ENCODE measurements at places on chromosomes 1 and 21. TPM values are rescaled to one million over a fixed set of nuclear protein-coding genes. Genes with fewer than 3 reads are reported as not detected.
A peak's percentile ranks its signal among the peaks of the same experiment; 100 is the strongest.

DNA sequence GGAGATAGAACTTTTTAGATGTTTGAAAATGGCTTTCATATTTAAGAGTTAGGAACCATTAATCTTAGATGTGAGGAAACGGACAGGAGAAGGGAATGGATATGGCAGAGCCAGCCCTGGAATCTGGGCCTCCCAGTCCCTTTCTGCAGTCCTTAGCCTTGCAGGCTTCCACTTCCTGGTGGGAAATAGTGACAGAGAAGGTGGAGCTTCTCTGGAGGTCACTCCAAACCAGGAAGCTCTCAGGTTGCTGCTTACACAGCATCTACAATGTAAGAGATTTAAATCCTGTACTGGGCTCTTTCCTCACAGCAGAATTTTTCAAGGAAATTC is 2.5 kb downstream of the S100A11 start:
- DNase-seq: no peak

DNA sequence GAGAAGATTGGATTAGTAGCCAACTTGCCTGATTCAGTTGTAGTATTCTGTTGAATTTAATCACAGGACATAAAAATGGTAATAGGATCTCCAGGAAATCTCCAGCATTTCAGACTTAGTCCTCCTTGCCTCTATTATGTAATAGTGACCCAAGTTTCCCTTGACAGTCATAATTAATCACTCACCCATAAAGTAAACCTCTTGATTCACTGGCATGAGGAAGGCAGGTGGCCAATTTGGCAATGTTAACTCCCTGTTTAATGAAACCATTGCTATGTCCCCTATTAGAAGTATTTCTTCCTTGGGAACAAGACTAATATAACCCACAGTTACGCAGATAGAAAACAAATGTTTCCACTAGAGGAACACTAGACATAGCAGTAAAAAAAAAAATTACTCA is 604.8 kb upstream of the CXADR start:
- no peak for DNase-seq

- DNase-seq: no peak
Observed at GRCh38 chr1:92482665-92483609, 3.8 kb downstream of the GFI1 start.

DNA sequence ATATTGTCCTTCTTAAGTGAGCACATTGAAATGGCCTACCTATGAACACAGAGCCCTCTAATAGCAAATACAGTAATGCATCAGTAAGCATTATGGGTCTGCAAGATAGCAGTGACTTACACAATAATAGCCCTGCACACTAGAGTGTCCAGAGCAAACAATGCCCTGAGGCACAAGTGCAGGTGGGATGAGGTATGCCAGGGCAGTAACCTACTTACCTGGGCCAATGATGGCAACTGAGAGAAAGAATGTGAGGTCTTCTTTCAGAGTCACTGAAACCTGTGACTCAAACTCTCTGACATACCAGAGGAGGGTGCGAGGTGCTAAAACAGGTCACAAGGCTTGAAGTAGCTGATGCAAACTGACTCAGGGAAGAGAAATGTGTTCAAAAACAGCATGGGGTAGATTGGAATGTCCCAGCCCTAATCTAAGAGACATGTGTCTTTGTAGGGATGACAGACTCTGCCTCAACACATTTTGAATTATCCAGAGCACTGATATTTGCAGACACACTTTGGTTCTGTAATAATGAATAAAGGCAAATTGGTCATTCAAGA is 168.5 kb upstream of the RUNX1 start:
- DNase-seq: no peak

DNA sequence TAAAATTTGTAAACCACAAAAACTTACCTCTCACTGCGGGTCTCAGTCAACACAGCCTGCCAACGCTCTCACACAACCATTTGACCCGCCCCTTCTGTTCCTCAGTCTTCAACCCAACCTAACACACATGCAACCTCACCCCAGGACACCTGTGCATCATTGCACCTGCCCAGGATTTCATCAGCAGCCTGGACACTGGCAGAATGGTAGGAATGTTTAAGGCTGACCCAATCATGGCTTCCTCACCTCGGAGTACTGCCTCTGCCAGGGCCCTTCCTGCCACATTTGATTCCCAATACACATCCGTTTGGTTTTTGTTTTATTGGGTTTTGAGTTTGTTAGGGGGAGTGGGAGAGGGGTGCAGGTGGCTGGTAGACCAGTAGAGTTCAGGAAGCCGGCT is 40.7 kb downstream of the TOMM20 start:
- DNase-seq: no peak

DNA sequence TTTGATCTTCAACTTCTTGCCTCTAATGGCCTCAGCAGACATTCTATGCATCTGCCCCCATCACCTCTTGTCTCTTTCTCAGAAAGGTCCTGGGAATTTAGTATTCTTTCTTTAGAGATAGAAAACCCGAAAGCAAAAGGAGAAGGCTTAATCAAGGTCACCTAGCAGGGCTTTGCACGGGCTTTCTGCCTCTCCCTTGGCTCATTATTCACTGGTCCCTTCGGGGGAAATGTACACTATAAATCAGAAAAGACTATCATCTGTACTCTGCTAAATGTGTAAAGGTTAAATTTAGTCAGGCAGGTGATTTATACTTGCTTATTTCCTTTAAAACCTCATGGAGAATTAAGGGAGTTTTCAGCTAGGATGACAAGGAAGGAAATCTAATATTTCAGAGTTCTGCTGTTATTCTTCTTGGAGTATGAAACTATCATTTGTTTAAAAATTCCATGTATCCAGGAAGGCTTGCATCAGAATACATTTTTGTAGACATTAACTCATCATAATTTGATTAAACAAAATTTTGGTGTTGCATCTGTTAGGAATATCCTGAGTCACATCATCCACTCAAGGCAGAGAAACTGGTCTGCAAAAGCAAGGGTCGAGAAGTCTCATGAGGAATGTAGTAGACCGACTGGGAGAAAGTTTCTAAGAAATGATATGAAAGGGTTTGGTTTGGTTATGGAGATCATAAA is 124.6 kb downstream of the GABPA start:
- no peak for DNase-seq

DNA sequence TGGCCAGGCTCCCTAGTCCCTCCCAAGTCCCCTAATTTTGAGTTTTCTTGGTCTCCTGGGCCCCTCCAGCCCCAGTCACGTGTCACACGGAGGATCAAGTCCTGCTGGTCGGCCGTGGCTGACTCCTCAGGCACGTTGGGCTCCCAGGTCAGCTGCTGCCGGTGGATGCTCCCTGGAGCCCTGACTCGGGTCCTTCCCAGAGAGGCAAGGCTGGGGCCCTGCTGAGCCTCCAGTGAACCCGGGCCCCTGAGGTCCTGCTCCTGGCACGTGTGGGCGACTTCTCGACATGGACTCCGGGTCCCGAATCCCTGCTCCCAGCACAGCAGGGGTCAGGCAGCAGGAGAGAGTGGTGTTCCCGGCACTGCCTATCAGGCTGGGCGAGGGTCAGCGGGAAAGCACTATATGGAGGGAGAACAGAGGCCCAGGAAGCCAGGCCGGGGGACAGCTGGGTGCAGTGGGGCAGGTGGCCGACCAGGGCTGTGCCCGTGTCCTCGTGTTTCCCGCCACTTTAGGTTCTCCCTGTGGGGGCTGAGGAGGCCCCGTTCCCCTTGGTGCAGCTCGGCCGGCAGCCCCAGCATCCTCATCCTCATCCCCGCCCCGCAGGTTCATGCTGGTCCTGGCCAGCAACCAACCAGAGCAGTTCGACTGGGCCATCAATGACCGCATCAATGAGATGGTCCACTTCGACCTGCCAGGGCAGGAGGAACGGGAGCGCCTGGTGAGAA is 13.2 kb downstream of the TMEM240 start:
- DNase-seq: no peak

DNA sequence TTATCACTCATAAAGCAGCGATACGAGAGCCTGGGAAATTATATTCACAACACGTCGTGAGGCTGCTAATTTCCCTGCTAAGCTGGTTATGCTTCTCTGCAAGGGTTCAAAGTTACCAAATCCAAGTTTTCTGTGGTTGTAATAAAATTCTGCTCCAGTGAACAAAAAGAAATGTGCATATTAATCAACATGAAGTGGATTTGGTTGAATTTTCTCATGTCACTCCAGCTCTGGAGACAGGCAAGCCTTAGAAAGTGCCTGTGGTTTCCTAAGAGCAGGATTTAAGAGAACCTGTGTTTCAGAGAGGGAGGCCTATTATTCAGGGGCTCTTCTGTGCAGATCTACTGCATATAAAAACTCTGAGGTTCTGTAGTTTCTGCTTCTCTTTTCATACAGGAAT is 87.5 kb downstream of the WLS start:
- DNase-seq: no peak

GRCh38 chr1:56223968-56224367 is 355.4 kb downstream of the PLPP3 start:
- no peak for DNase-seq

DNA sequence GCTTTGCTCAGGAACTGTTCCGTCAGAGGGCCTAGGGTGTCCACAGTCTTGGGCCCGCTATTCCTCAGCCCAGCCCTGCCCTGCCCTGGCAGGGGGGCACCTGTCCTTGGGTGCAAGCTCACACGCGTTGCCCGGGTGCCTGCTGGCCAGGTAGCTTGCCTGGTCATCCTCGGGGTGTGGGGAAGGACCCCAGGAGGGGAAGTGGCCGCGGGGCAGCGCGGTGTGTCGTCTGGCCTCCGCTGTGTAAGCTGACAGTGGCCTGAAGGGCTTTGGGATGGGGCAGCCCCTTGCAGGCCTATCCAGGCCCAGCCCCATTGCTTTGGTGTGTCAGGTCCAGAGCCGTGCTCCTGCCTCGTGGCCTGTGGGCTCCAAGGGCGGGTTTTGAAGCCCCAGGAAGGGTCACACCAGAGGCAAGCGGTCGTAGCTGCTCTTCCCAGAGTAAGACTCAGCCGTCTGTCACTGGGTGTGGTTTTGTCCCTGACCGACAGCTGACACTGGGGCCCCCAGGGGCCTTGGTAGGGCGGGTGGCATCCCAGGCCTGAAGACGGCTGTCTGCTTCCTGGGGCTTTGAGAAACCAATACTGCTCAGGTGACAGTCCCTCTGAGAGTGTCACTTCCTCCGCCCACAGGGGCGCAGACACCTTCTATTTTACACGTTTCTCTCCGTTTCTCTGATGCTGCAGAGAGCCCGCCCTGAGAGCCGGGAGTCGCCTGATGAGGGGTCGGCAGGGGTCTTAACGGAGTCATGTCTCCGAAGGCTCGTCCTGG is 72.1 kb downstream of the SKI start:
- peak; percentile 69 for DNase-seq

DNA sequence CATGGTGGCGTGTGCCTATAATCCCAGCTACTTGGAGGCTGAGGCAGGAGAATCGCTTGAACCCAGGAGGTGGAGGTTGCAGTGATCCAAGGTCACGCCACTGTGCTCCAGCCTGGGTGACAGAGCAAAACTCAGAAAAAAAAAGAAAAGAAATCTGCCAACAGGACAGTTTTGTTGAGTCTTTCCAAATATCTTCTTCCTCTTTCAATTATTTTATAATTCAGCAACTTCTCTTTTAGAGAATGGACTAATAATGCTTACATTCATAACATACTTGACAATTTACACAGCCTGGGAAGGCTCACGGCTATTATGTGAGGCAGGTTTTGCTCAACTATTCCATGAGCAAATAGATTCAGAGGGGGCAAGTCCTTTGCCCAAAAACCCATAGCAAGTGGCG is 18.1 kb downstream of the CNR2 start:
- DNase-seq: no peak

DNA sequence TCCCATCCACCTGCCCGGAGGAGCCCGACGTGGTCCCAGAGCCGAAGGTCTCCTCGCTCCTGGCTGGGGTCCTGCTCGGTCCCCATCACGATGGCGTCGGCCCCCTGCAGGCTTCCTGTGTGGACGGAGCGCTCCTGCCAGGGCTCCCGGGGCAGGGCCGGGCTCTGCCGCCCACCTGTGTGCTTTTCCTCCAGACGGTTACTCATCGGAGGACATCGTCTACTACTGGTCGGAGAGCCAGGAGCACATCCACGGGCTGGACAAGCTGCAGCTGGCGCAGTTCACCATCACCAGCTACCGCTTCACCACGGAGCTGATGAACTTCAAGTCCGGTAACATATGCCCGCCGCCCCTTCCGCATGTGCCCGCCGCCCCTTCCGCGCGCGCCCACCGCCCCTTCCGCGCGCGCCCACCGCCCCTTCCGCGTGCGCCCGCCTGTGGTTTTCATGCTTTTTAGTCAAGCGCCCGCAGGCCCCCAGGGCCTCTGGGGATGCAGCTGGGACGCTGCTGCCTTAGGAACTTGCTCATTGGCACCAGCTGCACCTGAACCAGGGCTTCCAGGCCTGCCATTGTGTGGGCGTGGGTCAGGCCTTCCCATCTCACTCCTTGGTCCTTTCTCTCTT is 8.9 kb downstream of the GABRD start:
- DNase-seq: no peak

- peak; percentile 25 for DNase-seq
Observed at GRCh38 chr21:23968722-23969647, 1638.3 kb downstream of the MRPL39 start.

DNA sequence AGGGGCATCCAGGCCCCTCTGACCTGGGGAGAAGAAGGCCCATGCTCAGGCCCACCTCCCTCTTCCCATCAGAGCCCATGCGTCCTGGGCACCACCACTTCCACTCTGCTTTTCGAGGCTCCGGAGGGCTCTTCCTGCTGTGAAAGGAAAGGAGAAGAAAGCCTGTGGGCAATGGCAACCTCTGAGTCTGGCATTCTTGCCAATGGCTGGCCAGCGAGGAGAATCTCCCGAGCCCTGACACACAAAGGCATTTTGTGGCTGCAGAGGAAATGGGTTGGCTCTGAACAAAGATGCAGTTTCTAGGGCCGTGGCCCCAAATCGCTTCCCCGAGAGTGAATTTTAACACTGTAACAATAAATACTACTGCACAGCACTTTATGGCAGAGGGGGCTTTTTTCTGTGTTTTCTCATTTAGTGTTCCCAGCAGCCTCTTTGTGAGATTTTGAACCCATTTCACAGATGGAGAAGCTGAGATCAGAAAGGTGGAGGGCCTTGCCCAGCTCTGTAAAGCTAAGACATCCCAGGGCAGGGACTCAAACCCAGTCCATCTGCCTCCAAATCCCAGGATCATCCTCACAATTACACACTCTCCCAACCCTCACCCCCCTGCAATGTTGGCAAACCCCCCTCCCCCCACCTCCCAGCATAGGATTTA is 35.7 kb upstream of the TMEM51 start:
- no peak for DNase-seq

The ADAMTS5 gene
- 9.8 TPM for total RNA-seq

The URB2 gene
- total RNA-seq: 11.0 TPM

The S1PR1 gene
- 28.9 TPM for total RNA-seq

The P3R3URF gene
- total RNA-seq: not detected

The NKAIN1 gene
- 0.51 TPM for total RNA-seq

The ST6GALNAC5 gene
- 5.2 TPM for total RNA-seq

The LINGO4 gene
- total RNA-seq: 0.41 TPM

The C1orf115 gene
- 20.6 TPM for total RNA-seq

The PCNX2 gene
- 15.8 TPM for total RNA-seq

The TSPEAR gene
- total RNA-seq: 1.0 TPM
